Fibroblast of mammary gland (primary cell): ENCODE measurements at places on chromosomes 5 and 9.

- DNase-seq: no peak
Measured at GRCh38 chr5:174454464-174454863, 269.9 kb upstream of the MSX2 start.

GRCh38 chr9:133737774-133738639, at the start of gene SARDH:
SARDH (minus strand) TSS chr9:133738352; CDS start chr9:133734173, 4,179 bp downstream.
- DNase-seq: peak; percentile 32

GRCh38 chr9:91034976-91035824, 233.6 kb downstream of the SYK start:
- DNase-seq: no peak

GRCh38 chr5:150487199-150488061, 20.5 kb upstream of the NDST1 start:
- DNase-seq: peak; percentile 69

DNA sequence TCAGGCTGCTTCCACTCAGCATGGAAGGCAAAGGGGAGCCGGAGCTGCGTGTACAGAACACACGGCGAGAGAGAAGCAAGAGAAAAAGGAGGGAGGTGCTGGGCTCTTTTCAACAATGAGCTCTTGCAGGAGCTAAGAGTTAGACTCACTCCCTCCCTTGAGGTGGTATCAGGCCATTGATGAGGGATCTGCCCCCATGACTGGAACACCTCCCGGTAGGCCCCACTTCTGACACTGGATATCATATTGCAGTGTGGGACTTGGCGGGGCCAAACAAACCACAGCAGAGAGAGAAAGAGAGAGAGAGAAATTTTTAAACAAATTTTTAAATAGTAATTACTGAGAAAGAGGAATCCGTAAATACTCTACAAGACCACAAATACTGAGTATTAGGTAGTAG, 182.2 kb downstream of the TRIO start:
- DNase-seq: no peak

GRCh38 chr5:109281136-109281690, 128.6 kb downstream of the PJA2 start:
- DNase-seq: no peak

DNA sequence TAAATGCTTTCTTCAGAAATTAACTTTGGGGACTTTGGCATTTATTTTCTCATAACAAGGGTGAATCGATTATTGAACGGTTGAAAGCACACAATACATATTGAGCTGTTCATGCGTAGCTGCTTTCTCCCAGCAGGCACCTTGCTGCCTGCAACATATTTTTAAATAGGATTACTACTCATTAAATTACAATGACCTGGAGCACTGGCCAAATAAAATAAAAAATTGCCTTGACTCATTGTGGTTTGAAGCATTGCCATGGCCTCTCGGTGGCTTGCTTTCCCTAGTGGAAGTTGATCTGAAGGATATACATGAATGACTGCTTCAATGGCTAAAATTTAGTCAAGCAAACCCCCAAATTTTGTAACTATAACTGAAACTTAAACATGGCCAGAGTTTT, 181.6 kb upstream of the NUDT12 start:
- peak; percentile 75 for DNase-seq

DNA sequence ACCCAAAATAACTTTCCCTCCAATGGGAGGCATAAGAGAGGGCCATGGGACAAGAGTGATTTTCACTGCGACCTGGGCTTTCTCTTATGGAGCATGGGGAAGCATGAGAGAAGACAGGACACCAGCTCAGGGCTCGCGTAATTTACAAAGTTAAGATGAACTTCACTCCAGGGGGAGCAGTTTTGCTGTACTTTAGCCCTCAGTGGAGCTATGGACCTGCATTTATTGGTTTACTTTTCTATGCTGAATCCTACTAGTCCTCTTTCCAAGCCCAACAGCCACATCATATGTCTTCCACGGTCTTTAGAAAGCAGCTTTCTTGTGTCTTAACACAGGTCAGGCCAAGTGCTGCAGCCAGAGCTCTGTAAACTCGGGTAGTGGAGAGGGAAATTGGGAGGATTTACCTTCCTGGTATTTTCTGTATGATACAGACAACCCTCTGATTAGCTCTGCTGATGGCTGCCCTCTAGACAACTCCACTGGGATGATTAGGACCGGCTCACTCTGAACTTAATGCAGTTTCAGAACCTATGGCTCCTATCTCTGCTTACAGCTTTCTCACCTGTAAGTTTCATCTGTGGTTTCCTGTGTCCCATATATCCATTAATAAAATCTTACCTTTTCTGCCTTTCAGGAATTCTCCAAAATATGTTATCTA, 581.0 kb upstream of the RORB start:
- peak; percentile 30 for DNase-seq

DNA sequence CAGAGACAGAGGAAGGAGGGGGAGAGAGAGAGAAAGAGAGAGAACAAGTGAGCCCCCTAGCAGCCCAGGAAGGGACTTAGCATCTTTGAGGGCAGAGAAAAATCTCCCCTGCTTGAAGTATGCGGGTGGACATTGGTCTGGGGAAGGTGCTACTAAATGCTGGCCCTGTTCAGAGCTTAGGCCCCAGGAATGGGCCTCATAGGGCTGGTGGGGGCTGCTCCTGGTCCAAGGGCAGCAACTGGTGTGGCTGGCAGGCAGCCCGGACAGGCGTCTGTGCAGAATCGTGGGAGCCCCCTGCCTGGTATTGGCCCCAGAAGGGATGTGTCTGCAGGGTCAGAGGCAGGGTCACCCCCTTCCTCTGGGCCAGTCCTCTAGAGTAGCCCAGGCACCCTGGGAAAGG, 47.8 kb upstream of the SUSD3 start:
- no peak for DNase-seq

GRCh38 chr9:2962471-2963172, 118.7 kb upstream of the PUM3 start:
- DNase-seq: no peak

- peak; percentile 100 for DNase-seq
Measured at GRCh38 chr5:150036513-150036912, 36.0 kb downstream of the HMGXB3 start.

DNA sequence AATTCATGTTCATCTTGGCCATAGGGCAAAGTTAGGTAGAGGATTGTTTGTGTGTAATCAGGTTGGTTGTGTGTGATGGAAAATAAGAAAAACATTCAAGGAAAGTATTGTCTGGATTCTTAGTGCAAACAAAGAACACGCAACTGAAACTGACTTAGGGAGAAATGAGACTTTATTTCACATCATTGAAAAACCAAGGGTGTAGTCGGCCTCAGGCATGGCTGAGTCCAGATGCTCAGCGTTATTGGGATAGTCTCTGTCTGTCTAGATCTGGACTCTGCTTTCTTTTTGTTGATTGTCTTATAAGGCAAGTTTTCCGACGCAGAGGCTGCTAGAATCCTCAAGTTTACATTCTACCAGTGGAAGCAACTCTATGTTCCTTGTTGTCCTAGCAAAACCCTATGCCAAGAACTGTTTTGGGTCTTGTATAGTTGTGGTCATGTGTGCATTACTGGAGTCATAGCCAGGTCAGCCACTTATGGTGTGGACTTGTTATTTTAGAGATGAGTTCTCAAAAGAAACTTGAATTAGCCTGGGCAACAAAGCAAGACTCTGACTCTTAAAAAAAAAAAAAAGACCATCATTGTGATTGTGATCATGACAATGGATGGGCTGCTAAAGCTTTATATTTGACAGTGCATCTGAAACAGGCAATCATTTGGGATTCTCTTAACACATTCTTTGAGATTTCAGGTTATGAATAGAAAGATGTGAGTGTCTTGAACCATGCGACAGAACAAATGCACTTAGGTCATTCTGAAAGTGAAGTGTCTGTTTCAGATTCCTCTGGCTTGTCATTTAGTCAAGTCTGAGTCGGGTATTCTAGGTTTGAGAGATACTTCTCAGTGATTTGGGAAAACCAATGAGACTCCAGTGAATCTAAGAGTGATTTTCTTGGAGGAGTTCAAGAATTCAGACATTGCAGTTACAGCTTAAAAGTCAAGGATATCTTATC, 82.6 kb downstream of the DOCK2 start:
- no peak for DNase-seq

DNA sequence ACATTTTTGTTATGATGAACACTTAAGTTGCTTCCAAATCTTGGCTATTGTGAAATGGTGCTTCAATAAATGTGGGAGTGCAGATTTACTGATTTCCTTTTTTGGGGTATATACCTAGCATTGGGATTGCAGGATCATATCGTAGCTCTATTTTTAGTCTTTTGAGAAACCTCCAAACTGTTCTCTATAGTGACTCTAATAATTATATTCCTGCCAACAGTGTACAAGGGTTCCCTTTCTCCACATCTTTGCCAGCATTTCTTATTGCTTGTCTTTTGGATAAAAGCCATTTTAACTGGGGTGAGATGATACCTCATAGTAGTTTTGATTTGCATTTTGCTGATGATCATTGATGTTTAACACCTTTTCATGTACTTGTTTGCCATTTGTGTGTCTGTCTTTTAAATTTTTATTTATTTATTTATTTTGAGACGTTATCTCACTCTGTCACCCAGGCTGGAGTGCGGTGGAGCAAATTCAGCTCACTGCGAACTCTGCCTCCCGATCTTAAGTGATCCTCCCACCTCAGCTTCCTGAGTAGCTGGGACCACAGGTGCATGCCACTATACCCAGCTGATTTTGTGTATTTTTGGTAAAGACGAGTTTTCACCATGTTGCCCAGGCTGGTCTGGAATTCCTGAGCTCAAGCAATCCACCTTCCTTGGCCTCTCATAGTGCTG, 59.0 kb downstream of the UNC13B start:
- DNase-seq: no peak

- no peak for DNase-seq
Measured at GRCh38 chr9:132948482-132949050, 4.2 kb upstream of the TSC1 start.

GRCh38 chr9:108419379-108419778, 436.4 kb downstream of the ACTL7B start:
- no peak for DNase-seq

DNA sequence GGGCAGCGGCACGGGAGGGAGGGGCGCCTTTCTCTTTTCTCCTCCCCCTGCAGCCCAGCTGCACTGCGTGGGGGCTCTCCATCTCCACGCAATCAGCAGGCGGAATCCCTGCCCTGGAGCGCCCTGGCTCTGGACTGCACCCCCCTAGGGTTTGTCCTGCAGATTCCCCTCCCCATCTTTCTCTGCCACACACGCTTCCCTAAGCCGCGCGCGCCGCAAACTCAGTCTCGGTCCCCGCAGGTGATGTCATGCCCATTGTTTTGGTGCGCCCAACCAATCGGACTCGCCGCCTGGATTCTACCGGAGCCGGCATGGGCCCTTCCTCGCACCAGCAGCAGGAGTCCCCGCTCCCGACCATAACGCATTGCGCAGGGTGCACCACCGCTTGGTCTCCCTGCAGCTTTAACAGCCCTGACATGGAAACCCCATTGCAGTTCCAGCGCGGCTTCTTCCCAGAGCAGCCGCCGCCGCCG, at the start of gene KCNN2:
Gene KCNN2 (plus strand): TSS at position 347 of the 473 bp plus-strand sequence. CDS start 70 bp downstream, at position 417.
- peak; percentile 17 for DNase-seq

DNA sequence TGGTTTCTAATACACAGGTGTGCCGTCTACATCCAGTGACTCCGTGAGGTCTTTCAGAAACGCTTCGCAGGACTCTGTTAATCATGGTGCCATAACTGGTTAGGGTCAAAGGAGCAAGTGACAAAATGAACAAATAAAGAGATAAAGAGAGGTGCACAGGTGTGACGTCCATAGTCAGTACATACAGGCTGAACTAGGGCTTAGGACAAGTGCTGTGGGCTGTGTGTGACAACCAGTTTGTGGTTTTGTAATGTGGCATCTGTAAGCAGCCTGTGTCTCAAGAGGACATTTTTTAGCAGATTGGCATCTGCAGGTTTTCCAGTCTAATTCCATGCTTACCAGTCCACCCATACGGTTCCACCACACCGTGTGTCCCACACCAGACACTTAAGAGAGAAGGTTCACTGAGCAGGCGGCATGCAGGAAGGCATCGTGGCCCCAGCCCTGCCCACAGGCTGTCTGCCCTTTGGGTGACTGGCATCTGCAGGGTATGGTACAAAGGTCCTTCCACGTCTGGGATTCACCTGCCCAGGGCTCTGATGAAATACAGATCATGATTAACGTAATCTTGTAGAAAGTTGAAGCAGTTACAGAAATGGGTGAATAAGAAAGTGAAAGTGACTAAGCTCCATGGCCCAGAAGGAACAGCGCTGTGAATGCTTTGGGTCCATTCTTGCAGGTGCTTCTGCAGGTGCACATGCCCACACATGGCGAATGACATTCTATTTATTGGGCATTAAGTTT, 26.9 kb downstream of the SRD5A1 start:
- no peak for DNase-seq

DNA sequence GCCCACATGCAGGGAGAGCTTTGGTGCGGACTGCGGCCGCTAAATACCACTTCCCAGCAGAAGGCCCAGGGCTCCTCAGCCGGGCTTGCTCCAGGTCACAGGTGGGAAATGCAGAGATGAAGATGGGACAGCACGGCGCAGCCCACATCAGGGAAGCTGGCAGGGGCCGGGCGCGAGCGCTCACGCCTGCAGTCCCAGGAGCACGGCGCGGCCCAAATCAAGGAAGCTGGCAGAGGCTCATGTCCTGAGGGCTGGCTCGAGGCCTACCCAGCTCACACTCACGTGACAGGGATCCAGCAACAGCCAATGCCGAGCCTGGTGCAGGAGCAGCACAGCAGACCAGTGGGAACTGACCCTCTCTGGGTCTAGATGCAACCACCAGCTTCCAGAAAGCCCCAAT, 16.3 kb downstream of the LPCAT1 start:
- DNase-seq: no peak

- no peak for DNase-seq
Measured at GRCh38 chr5:180688330-180689070, 39.1 kb upstream of the FLT4 start.

DNA sequence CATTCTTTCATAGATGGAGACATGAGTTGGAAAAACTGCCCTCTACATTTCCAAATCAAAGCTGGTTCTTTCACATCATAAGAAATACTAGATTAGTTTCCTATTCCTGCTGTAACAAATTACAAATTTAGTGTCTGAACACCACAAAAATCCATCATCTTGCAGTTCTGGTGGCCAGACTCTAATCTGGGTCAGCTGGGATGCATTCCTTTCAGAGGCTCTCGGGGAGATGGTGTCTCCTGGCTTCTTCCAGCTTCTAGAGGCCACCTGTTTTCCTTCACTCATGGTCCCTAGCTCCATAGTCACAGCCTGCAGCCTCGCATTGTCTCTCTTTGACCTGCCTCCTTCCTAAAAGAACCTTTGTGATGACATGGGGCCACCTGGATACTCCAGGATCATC, 65.2 kb downstream of the RETREG1 start:
- DNase-seq: no peak

GRCh38 chr5:121668635-121669034, 183.0 kb upstream of the FTMT start:
- peak; percentile 45 for DNase-seq

GRCh38 chr5:58477760-58478376, 13.4 kb upstream of the GAPT start:
- no peak for DNase-seq

DNA sequence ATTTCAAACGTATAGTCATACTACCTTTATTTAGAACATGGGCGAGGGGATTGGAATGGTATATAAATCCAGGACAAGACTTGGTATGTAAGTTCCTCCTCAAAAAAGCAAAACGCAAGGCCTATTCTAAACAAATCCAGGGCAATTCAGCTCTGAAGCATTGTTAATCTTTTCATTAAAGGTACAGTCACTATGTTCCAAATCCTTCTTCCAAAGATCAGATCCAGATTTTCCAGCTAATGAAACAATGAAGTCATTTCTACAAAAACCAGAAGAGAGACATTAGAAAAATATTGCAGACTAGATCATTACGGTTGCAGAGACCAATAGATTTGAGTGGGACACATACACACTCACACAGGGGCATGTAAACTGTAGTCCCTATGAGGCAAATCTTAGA, 116.1 kb upstream of the BNC2 start:
- no peak for DNase-seq

GRCh38 chr5:180302256-180302655, 10.4 kb upstream of the MAPK9 start:
- DNase-seq: no peak

GRCh38 chr5:169421677-169422076, 120.7 kb upstream of the SLIT3 start:
- peak; percentile 40 for DNase-seq
